ENCODE measurements at places on chromosomes 16 and 17. TPM values are rescaled to one million over a fixed set of nuclear protein-coding genes. Genes with fewer than 3 reads are reported as not detected.

SKAP1 gene
- total RNA-seq = not detected

GRCh38 chr17:30113213-30113612 is 3.4 kb upstream of the NSRP1 start:
- DNase-seq = no peak

- DNase-seq = no peak
Observed at GRCh38 chr17:1764284-1764683, 2.4 kb downstream of the SERPINF1 start.

DNA sequence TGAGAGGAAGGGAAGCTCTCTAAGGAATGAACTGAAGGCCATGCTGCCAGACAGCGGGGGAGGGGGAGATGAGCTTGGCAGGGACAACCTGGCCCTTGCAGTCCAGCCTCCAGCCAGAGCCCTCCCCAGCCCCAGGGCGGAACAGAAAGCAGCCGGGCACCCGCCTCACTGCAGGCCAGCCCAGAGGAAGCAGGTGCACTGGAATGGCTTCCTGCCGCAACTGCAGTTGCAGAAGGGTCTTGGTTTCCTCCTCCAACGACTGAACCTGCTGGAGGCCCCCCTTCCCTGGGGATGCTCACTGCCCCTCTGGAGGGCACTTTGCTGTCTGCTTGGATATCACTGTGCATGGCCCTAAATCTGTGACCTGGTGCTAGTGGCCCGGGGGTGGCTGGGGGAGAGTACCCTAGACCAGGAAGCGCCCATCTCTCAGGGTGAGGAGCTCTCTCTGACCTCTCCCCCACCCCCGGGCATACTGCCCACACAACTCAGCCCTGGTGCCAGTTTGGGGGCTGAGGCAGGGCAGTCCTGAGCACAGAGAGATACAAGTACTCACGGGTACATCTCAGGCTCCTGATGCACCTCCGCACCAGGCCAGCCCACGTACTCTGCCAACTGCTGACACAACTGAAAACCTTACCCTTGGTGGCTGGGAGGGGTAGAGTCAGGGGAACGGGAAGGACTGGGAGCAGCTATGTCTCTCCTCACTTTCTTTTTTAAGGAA is 41.1 kb downstream of the MYO18A start:
- DNase-seq = no peak

GRCh38 chr17:65587534-65588180 is 26.2 kb upstream of the AXIN2 start:
- no peak for DNase-seq

DNA sequence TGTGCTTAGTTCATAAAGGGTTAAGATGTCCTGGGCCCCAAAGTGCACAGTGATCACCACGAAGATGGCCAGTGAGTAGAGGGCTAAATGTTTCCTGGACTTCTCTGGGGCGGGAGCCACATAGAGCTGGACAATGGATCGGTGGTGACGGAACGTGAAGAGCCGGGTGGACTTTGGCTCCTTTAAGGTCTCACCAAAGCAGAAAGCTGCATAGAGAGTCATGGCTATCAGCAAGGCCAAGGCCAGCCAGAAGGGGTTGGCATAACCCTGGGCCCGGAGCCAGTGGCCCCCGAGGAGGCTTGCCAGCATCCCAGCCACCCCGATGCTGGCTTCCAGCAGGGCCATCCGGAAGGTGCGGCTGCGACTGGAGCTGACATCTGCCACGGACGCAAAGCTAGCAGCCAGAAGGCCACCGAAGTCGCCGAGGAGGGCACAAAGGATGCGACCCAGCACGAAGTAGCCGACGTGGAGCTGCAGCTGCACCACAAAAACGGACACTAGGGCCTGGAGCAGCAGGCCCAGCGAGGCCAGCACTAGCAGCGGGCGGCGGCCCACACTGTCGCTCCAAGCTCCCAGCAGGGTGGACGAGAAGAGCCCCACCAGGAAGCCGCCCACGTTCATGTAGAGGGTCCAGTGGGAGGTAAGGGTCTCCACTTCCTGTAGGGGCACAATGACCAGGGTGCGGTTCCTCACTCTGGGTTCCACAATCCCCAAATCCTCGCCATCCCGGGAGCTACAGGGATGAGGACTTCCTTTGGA is 1.0 kb downstream of the SLC46A1 start:
- peak; percentile 60 for DNase-seq

- peak; percentile 79 for DNase-seq
Observed at GRCh38 chr17:50661795-50662391, 27.2 kb downstream of the ABCC3 start.

GRCh38 chr17:65973237-65973636 is 218.7 kb downstream of the CEP112 start:
- DNase-seq = no peak

Data from H9 (cell line).